HFFc6 (cell line): ENCODE measurements at places on chromosomes 16 and 17.

- DNase-seq = no peak
Measured at GRCh38 chr16:12573730-12574383, 229.8 kb downstream of the CPPED1 start.

DNA sequence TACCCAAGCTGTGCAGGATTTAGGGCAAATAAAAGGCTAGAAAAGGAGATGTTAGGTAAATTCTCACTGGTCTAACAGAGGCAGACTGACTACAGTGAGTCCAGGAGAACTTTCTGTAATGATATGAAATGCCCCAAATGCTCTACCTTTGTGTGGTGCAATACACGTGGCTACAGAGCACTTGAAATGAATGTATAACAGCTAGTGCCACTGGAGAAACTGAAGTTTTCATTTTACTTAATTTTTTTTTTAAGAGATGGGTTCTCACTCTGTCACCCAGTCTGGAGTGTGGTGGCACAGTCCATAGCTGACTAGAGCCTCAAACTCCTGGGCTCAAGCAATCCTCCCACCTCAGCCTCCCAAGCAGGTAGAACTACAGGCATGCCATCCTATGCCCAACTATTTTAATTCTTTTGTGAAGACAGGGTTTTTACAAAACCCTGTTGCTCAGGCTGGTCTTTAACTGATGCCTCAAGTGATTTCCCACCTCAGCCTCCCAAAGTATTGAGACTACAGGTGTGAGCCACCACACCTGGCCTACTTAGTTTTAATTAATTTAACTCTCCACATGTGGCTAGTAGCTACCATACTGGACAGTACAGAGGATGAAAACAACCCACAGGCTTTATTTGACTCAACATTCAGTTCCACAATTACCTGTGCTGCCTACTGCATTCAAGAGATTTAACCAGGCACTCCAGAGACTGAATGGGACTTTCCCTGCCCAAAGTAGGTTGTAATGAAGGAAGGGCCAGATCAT lies 84.8 kb upstream of the PLEKHM1 start:
- DNase-seq = no peak

DNA sequence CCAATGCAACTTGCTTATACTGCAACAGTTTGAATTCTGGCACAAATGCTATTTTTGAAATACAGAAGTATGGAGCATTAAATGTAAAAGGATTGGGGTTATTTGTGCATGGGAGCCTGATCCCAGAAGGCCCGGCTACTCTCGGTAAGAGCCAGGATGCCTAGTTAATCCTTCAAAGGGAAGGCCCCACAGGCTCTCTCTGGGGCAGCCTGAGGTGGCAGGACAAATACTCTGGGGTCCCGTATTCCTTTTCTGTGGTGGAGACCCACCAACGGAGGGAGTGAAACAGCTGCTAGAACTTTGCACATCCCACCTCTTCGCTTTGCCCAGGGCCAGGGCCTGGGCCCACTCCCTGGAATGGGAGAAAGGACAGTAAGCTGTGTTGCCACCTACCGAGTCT lies 30.4 kb downstream of the ERN1 start:
- no peak for DNase-seq

DNA sequence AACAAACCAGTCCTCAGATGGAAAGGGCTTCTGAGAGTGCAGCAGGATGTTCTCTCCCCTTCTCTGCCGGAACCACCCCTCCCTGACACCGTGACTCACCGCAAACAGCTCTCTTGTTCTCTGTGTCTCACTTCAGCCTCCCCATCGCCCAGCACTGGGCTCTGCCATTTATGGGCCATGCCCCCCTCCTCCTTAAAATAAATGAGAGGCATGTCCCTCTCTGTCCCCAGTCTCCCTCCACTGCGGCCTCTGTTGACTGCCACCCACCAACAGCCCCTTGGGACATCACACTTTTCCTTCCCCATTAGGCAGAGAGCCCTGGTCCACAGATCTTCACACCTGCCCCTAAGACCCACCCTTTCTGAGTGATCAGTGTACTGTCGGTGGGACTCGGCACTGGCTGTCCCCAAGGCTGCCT lies 6.3 kb downstream of the CCDC102A start:
- peak; percentile 32 for DNase-seq

GRCh38 chr16:104355-104754 lies 26.3 kb downstream of the MPG start:
- no peak for DNase-seq

DNA sequence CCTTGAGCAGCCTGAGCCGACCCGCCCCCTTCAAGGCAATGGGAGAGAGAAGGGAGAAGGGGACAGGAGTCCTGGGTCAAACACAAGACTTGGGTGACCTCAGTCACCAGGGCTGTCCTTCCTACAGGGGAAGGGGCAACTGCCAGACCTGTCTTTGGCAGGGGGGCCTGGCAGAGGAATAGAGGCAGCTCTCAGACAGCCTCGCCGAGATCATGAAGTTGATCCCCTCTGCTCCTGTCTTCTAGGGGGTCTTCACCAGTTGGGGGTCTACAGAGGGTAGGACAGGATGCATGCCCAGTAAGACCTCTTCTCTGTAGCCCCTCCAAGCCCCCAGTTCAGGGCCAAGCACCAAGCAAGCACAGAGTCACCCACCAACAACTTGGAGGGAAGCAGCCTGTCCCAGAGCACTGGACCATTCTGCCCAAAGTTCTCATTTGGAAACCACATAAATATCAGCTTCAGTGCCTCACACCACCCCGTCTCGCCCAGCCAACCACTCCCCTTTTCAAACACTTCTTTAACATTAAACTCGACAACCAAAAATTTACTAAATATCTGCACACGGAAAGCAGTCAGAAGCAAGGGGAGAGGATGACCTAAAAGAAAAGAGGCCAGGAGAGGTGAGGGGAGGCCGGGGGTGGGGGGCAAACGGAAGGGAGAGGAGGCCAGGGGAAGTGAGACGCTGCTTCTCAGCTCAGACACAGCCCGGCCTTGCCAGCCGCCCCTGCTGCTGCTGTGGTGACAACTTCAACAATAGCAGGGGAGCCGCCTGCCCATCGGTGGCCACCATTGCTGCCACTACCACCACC lies 7.7 kb downstream of the DOK4 start:
- DNase-seq = no peak
